Psoas muscle (tissue), 8 donors: ENCODE measurements at places on chromosomes 16 and 17. TPM values are rescaled to one million over a fixed set of nuclear protein-coding genes. Genes with fewer than 3 reads are reported as not detected.

Gene RNF112
- 1.3 TPM for polyA plus RNA-seq

GRCh38 chr17:10229181-10229580, 30.8 kb upstream of the GAS7 start:
- no peaks in the 10 kb centered on the region for H3K4me1 ChIP-seq
- DNase-seq, result no peak
- no peak overlapping the region for H3K4me3 ChIP-seq

GRCh38 chr17:69358688-69359596, 32.0 kb upstream of the ABCA5 start:
- no peak overlapping the region for H3K4me3 ChIP-seq
- no peaks in the 10 kb centered on the region for H3K27me3 ChIP-seq
- no peak for DNase-seq
- no peaks in the 10 kb centered on the region for H3K36me3 ChIP-seq

Gene MEIOB
- polyA plus RNA-seq, result not detected

DNA sequence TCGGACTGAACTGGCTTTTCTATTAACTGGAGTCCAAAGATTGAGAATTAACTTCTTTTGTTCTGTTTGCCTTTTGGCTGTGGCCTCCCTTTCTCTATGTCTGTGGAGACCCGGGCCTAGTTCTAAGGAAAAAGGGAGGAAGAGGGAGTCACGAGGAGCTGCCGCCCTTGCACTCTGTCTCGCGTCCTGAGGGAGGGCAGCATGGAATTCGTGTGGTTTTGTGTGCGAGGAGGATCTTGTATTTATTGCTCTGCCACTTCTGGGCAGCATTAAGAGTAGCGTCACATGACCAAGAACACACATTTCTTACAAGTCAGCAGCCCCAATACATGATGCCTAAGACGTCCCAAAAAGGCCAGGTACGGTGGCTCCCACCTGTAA, 23.6 kb downstream of the METTL22 start:
- H3K27me3 ChIP-seq, result no peaks in the 10 kb centered on the region
- H3K4me3 ChIP-seq, result no peak overlapping the region
- no peaks in the 10 kb centered on the region for H3K4me1 ChIP-seq

- no peaks in the 10 kb centered on the region for H3K4me1 ChIP-seq
- peaks cover 2% of the 10 kb centered on the region for H3K27me3 ChIP-seq
- H3K4me3 ChIP-seq, result no peak overlapping the region
- no peaks in the 10 kb centered on the region for H3K36me3 ChIP-seq
- no peak overlapping the region for H3K27ac ChIP-seq
- DNase-seq, result no peak
Observed at GRCh38 chr17:8944748-8945147, 20.8 kb downstream of the PIK3R5 start.

Gene CYGB
- 6.4 TPM for polyA plus RNA-seq

DNA sequence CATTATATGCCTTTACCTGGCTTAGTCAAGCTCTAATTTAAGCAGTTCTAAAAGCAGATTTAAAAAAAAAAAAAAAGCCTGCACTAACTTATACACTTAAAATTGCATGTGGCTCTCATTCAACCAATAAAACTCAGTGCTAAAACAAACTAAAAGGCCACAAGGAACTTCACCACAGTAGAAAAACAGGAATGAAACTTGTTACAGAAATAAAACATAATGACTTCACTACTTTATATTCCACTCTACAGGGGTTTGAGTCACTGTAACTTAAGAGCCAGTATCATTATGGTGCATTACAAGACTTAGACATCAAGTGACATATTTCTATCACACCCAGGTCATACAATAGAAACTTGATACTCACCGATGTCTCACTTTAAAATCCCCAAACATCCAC, 11.1 kb downstream of the CA10 start:
- H3K27ac ChIP-seq, result no peak overlapping the region
- H3K36me3 ChIP-seq, result no peaks in the 10 kb centered on the region
- no peaks in the 10 kb centered on the region for H3K27me3 ChIP-seq
- no peak for DNase-seq
- H3K4me1 ChIP-seq, result no peaks in the 10 kb centered on the region

Gene CCL4L2
- not detected for polyA plus RNA-seq

GRCh38 chr16:50915120-50915519, 173.2 kb downstream of the CYLD start:
- H3K36me3 ChIP-seq, result no peaks in the 10 kb centered on the region
- DNase-seq, result no peak
- H3K4me3 ChIP-seq, result no peak overlapping the region
- no peaks in the 10 kb centered on the region for H3K4me1 ChIP-seq

DNA sequence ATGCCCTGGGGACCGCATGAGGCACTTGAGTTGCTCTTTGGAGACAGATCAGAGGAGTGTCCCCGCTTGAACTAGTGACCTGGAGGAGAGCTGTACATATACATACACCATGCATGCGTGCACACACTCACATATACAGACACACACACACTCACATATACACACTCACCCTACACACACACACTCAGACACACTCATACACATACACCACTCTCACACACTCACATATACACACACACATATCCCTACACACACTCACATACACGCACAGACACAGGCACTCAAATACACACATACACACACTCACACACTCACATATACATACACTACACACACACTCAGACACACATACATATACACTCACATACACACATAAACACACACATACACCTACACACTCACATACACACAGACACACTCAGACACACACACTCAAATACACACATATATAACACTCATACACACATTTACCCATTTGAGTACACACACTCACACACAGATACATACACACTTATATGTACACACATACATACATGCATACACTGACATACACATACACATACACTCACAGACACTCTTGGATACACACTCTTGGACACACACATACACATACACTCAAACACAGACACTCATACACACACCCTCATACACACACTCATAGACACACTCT, 5.4 kb upstream of the MPP2 start:
- no peaks in the 10 kb centered on the region for H3K4me1 ChIP-seq
- DNase-seq, result no peak
- H3K27me3 ChIP-seq, result peaks cover 34% of the 10 kb centered on the region
- H3K27ac ChIP-seq, result no peak overlapping the region

DNA sequence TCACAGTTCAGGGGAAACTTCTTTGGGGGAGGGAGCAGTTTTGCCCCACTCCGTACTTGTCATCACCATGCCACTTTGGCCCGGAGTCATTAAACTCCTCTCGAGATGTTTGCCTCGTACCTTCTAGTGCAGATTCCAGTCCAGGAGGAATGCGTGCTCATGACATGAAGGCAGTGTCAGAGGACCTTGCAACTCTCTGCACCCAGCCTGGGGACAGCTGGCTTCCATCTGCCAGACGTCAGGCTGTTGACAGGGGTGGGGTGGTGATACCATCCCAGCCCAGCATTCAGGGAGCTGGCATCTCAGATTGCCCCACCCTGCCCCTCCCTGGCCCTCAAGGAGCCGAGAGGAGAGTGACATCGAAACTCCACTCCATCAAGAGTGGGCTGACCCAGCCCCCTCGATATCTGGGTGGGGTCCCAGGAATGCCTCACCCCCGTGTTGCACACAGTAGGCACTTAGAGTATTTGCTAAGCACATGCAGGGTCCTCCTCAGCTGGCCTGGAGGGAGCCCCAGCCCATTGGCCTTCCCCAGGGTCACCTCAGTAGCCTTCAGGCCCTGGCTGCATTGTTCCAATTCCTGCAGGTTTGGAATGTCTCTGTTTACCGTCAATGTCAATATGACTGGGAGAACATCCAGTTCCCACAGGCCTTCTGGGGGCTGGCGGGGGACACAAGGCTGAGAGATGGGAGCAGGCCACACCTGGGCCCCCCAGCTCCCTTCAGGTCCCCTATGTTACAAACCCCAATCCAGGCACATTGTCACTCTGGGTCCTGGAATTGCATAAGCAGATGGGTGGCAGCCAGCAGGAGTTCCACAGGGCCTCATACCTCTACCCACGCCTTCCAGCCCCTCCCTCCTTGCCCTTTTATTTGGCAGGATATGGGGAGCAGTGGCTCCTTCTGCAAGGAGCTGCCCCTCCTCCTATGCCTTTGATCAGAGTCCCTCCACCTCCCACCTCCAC, 21.3 kb upstream of the EMP2 start:
- H3K27me3 ChIP-seq, result no peaks in the 10 kb centered on the region
- no peak overlapping the region for H3K27ac ChIP-seq
- peaks cover 6% of the 10 kb centered on the region for H3K4me1 ChIP-seq
- DNase-seq, result no peak
- no peak overlapping the region for H3K4me3 ChIP-seq

- no peaks in the 10 kb centered on the region for H3K4me1 ChIP-seq
- H3K4me3 ChIP-seq, result no peak overlapping the region
- DNase-seq, result no peak
- no peak overlapping the region for H3K27ac ChIP-seq
Observed at GRCh38 chr17:48148854-48149786, 41.6 kb downstream of the SNX11 start.

Gene GPR139
- not detected for polyA plus RNA-seq

DNA sequence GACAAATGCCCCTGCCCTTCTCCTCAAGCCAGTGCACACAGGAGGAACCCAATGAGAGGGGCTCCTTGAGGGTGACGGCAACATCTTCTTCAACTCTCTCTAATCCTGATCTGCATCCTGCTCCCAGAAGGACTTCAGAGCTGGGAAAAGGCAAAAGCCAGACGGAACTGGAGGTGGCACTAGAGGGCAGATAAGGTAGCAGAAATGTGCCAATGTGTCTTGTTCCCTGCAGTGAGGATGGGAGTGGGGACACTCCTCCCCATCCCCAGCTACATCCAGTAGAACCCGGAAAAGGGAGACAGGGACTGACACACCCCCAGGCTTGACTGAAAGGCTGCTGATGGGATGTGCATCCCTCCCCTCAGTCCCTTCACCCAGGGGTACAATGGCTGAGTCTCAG, 28.5 kb downstream of the SRCIN1 start:
- no peak overlapping the region for H3K27ac ChIP-seq
- DNase-seq, result no peak
- H3K4me1 ChIP-seq, result peaks cover 7% of the 10 kb centered on the region
- H3K36me3 ChIP-seq, result no peaks in the 10 kb centered on the region
- no peaks in the 10 kb centered on the region for H3K27me3 ChIP-seq

Gene ABCA8
- 10.8 TPM for polyA plus RNA-seq

Gene TBC1D3C
- 0.77 TPM for polyA plus RNA-seq

Gene KCNJ2
- 0.33 TPM for polyA plus RNA-seq

Gene MYOCD
- 0.19 TPM for polyA plus RNA-seq

Gene ZPBP2
- polyA plus RNA-seq, result not detected

Gene NAT9
- 52.5 TPM for polyA plus RNA-seq
